8988T (cell line): ENCODE measurements at places on chromosomes 6 and 20.

GRCh38 chr20:23157734-23158133, 71.6 kb upstream of the CD93 start:
- DNase-seq, result no peak

- no peak for DNase-seq
Observed at GRCh38 chr6:139336488-139336887, 38.0 kb downstream of the CITED2 start.

DNA sequence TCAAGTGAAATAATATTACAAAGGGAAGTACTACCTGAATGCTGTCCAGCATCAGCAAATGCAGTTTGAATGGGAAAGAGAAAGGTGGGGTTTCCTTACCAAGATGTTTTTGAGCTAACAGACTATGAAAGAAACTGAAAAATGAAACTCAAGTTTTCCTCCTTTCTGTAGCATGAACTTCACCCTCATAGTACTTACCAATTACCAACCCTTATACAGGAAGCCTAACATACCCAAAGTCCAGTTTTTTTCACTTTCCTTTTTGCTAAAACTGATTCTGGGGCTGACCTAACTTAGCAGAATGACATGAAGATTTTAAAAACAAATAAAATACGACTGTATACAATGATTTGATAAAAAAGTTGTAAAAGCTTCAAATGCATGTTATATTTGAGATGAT, 5.2 kb downstream of the ZNFX1 start:
- no peak for DNase-seq

DNA sequence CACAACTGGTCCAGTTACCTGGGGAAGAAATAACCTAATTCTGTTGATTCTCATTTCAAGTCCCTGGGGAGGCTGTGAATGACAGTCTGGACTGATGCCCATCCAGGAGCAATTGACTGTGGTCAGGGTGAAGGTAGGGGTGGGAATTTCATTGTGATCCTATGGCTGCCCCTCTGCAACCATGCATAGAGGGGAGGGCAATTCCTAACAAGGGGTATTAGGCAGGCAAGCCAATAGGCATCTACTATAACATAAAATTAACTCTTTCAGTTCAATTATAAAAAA, 44.0 kb upstream of the TRAM2 start:
- no peak for DNase-seq

DNA sequence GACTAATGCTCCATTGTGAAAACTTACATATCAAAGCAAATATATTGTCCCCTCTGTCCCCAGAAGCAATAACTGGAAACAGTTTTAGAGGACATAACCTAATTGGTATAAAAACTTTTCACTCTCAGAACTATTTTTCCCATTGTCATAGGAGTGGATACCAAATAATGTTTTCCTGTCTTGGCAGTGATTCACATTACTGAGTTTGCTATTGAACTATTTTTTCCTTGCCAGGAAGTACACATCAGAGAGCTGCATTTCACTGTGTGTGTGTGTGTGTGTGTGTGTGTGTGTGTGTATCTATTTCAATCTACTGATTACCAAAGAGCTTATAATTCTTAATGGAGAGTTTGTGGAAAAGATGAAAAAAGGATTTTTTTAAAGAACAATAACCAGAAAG, 45.4 kb downstream of the AKAP12 start:
- DNase-seq, result no peak

DNA sequence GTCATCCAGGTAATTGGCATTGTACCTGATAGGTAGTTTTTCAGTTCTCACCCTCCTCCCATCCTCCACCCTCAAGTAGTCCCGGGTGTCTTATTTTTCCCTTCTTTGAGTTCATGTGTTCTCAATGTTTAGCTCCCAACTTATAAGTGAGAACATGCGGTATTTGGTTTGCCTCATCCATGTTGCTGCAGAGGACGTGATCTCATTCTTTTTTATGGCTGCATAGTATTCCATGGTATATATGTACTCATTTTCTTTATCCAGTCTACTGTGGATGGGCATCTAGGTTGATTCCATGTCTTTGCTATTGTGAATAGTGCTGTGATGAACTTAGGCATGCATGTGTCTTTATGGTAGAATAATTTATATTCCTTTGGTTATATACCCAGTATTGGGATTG, 45.8 kb downstream of the RPRD1B start:
- DNase-seq, result no peak
